Aorta (tissue), 5 donors: ENCODE measurements at places on chromosomes 2 and 18. TPM values are rescaled to one million over a fixed set of nuclear protein-coding genes. Genes with fewer than 3 reads are reported as not detected.

The REEP1 gene
- polyA plus RNA-seq: 8.8 TPM

DNA sequence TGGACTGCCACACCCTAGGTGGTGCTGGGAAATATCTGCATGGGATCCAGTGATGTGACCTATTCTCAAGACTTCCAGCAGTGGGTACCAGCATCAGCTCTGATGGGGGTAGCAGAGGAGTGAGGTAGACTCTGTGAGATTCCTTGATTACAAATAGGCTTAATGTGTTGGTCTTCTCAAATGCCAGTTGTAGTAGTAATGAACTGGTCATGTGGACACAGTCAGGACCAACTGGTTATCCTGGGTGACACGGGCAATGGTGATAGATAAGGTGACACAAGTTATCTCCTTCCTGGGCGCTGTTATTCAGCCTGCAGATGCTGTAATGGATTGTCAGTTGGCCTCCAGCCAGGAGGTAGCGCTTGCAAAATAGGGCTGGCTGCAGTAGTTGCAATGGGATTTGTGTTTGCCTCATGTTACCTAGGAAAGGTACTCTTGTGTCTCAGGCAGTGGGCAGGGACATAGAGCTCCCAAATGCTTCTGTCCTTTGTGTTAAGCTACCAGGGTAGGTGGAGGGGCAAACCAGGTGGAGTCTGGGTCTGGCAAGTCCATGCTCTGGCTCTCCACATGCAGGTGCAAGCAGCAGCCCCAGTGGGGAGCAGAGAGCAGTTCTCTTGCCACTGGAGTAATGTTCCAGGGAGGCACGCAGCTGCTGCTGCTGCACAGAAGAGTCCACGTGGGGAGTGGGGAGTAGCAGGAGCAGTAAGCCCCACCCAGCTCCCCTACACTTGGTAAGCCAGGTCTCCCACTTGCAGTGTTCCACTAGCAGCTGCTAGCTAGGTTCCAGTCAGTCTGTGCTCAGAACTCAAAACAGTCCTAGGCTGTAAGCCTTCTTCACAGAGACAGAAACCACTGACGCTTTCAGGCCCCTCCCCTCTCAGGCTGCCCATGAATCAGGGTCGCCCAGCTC lies 505.4 kb upstream of the DDX18 start:
- no peak for DNase-seq

The EML6 gene
- not detected for polyA plus RNA-seq

DNA sequence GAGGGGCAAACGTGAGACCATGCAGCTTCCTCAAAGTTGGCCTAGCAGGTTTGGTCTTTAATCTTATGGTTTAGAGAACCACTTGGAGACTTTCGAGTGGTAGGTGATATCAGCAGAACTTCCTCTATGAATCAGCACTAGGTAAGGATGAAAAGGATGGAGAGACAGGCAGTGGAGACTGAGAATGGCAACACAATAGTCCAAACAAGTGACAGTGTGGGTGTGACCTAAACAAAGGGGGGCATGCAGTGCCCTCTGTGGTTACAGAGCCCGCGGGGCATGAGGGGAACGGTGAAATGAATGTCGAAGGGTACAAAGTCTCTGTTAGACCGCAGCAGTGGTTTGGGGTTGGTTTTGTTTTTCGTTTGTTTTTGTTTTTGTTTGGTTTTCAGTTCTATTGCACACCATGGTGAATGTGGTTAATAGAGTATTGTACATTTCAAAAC lies 143.9 kb downstream of the L3MBTL4 start:
- no peak for DNase-seq

The FKBP1B gene
- polyA plus RNA-seq: 24.8 TPM

The TCF23 gene
- not detected for polyA plus RNA-seq

GRCh38 chr2:64967601-64968000 lies 21.6 kb upstream of the SLC1A4 start:
- no peak for DNase-seq

GRCh38 chr2:218344090-218344754 lies 12.4 kb upstream of the CATIP start:
- no peak for DNase-seq
